ENCODE measurements at places on chromosomes 7 and 10.

- DNase-seq: peak; percentile 93
Measured at GRCh38 chr7:143408686-143409561, at the start of gene EPHA1. EPHA1 (minus strand) TSS chr7:143408856; CDS start chr7:143408805, 51 bp downstream.

GRCh38 chr7:10821156-10821555, 152.5 kb upstream of the PHF14 start:
- DNase-seq: no peak

DNA sequence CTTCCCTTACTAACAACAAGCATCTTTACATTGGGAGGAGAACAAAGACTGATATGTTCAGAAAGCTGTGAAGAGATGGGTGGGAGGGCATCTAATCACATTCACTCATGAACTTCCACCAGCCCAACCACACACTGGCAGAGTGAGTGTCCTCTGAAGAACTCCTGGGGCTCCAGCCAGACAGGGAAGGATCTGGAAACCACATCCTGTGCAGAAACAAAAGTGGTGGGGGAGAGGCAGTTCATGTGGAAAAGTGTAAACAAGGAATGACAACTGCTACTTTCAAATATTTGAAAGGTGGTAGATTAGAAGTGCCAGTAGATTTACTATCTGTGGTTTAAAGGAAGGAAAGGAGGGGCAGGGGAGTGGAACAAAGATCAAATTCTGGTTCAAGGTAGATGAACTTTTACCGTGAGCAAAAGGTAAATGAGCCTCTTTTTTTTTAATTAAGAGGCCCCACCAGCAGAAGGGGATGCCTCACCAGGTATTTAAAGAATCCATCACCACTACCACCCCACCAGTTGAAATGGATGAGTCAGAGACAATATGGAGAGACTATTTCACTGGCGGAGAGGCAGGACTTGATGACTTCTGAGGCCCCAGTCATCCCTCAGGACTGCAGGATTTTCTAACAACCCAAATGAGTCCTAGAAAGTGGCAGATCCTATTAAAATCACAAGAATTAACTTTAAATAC, 34.5 kb downstream of the GOT1 start:
- DNase-seq: no peak

GRCh38 chr7:27108390-27109127, 6.1 kb upstream of the HOXA2 start:
- no peak for DNase-seq

- DNase-seq: no peak
Measured at GRCh38 chr10:23974746-23975272, 234.1 kb upstream of the KIAA1217 start.

- no peak for DNase-seq
Measured at GRCh38 chr7:114759347-114760062, 162.4 kb upstream of the MDFIC start.

DNA sequence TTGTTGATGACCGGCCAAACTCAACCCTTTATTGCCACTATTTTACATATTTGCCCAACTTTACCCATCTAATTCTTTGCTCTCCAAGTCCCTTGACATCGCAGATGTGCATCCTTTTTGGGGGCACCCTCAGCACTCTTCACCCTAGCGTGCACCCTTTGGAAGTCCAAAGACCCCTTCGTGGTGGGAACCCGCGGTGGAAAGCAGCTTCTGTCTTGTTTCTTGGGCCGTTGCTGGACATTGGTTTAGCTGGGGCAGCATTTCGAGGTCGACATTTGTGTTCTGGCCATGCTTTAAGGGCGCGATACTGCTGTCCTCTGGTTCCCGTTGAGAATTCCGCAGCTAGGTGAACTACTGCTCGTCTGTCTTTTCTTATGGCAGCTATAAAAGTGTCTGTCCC, 326 bp upstream of the PAPOLB start:
- no peak for DNase-seq

GRCh38 chr7:155066417-155066950, 3.6 kb upstream of the HTR5A start:
- no peak for DNase-seq

- no peak for DNase-seq
Measured at GRCh38 chr7:46152696-46153095, 231.6 kb upstream of the IGFBP3 start.

GRCh38 chr10:131092386-131092785, 219.1 kb downstream of the TCERG1L start:
- no peak for DNase-seq

GRCh38 chr7:90594751-90595317, 1.3 kb upstream of the CDK14 start:
- peak; percentile 45 for DNase-seq

GRCh38 chr7:27693794-27694193, 31.1 kb upstream of the HIBADH start:
- no peak for DNase-seq

GRCh38 chr10:118045837-118046394, 825 bp downstream of the RAB11FIP2 start:
- DNase-seq: no peak

- DNase-seq: no peak
Measured at GRCh38 chr10:31000867-31001266, 30.8 kb downstream of the ZNF438 start.

GRCh38 chr10:28619455-28619854, 57.9 kb upstream of the BAMBI start:
- no peak for DNase-seq

DNA sequence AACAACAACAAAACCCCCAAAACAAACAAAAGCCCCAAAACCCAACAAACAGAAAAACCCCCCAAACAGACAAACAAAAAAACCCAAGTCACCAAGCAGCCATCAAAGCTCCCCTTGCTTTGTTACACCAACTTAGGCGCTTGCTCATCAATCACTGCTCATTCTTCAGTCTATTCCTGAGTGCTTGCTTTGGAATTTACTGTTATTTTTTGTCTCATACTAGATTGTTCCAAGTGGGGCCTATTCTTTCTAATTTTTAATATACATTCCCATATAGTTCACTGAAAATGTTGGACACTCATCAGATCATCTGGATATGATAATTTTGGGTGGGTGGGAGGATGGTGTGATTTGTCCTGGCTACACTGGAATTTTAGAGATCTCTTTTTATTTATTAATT, 126.0 kb upstream of the JCAD start:
- no peak for DNase-seq

- no peak for DNase-seq
Measured at GRCh38 chr10:102121739-102122372, 1.7 kb upstream of the LDB1 start.

GRCh38 chr7:72403458-72404076, 8.6 kb downstream of the CALN1 start:
- DNase-seq: no peak

DNA sequence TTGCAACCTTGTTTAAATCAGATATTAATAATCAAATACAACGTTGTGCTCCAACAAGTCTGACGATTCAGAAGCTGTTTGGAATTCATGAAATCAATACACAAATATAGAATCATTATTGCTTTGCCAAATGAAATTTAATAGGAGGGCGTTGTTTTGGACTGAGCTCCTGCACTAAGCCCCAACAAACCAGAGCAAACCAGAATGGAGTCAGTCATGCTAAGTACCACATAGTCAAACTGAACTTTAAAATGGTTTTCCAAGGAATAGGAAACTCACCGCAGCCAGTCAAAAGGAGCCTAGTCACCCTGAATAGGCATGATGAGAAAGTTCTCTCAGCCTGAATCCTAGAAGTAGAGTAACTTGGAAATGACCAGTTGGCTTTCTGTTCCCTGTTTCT, 53.7 kb downstream of the HACD1 start:
- DNase-seq: no peak

GRCh38 chr10:22476601-22477321, 131.5 kb downstream of the SPAG6 start:
- no peak for DNase-seq

DNA sequence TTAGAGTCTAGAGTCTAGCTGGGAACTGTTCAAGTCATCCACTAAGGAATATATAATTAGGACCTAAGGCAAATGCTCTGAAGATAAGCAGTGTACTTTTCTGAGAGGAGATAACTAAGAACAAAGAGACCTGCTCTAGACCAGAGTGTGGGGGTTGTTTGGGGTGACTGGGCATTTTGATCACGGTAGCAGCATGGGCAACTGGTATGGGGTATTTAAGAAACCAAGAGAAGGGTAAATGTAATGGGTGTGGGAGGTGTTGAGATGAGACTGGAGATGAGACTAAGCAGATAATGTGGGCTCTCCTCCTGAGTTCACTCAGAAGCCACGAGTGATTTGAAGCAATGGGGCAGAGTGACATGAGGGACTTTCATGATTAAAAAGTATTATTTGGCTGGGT, 1082.9 kb downstream of the GATA3 start:
- no peak for DNase-seq

GRCh38 chr7:136911344-136911743, 42.9 kb downstream of the CHRM2 start:
- no peak for DNase-seq

GRCh38 chr10:112126901-112127300, 56.7 kb downstream of the GPAM start:
- DNase-seq: no peak

DNA sequence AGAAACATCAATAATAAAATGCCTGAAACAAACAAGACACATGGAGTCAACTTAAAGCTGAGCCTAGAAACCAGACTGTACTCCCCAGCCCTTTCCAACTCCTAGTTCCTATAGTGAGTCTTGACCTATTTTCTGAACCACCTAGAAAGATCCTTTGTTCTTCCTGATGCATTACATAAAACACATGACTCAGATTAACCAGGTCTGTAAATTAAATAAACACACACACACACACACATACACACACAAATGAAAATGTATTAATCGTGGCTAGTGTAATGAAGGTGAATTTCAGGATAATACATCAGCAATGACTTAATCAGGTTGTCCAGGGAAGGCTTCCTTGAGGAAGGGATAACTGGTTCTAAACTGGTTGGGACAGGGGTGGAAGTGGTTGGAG, 104.7 kb downstream of the ST8SIA6 start:
- no peak for DNase-seq

- no peak for DNase-seq
Measured at GRCh38 chr10:21284301-21284700, 241.2 kb downstream of the SKIDA1 start.

GRCh38 chr10:88794731-88795130, 7.8 kb upstream of the LIPM start:
- no peak for DNase-seq

DNA sequence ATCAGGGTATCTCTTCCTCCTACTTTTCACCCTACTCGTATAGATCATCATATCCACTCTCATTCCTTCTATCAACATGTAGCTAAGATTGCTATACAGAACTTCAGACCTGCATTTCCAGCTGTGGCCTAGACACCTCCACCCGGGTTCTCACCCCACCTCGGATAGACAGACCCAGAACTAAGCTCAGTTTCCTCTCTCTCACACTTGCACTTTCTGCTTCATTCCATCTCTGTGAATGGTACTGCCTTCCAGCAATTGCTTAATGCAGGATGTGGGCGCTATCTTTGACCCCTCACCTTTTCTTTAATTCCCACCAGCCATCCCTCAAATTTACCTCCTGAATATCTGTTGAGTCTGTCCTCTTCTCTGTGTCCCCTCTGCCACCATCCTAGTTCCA, 35.7 kb downstream of the AGK start:
- DNase-seq: no peak

GRCh38 chr10:118470470-118470869, 125.0 kb downstream of the PRLHR start:
- no peak for DNase-seq

- DNase-seq: no peak
Measured at GRCh38 chr10:106076496-106076895, 1088.0 kb downstream of the SORCS1 start.

DNA sequence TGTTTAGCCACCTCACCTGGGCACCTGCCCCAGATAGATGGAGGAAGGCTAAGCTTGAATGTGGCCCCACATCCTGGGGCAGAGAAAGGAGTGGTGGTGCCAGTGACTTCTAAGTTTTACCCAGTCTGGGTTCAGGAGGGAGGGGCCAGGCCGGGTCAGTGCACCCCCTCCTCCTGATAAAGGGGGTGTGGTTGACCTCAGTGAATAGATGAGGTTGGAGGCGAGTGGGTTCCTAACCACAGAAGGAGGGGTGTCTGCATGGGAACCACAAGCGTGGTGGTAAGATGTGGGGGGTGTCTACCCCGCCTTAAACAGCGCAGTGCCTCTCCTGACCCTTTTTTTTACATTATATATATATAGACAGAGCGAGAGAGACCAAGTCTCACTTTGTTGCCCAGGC, 105.3 kb upstream of the KCTD7 start:
- DNase-seq: no peak

DNA sequence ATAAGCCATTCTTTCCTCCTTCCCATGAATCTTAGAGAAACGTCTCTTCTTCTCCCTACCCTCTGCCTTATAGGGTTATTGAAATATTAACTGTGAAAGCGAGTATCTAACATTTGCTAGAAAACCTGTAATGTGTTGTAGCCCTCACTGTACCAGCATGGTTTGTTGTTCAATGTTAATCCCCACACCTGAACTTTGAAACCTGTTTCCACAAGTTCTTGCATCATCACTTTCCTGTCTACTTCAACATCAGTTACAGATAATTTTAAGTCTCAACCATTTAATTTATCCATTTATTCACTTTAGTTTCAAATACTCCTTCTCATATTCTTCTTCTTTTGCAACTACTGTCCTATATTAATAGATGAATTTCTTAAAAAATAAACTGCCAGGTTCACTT, 148.2 kb downstream of the ETV1 start:
- DNase-seq: no peak

GRCh38 chr10:47087667-47088066, 176.4 kb downstream of the PTPN20 start:
- no peak for DNase-seq

GRCh38 chr7:101140746-101141382, 13.4 kb upstream of the AP1S1 start:
- DNase-seq: no peak

- no peak for DNase-seq
Measured at GRCh38 chr7:20574784-20575720, 40.4 kb upstream of the ABCB5 start.
